ENCODE measurements at places on chromosomes 16 and 17. TPM values are rescaled to one million over a fixed set of nuclear protein-coding genes. Genes with fewer than 3 reads are reported as not detected.

DNA sequence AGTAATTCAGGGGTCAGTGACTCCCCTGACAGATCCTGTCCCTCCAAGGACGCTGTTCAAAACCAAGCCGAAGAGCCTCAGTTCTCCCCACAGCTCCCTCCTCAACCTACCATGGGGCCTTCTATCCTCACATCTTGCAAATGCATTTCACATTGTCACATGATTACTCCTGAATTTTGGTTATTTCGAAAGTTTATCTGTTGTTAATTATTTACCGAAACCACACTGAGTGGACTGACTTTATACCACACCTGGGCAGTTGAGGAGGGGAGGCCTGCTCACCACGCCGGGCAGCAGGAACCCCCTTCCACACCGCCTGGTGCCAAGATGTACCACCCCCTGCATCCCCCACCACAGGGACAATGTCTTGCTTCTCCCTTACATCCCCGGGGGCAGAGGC, 4.7 kb downstream of the TIMP2 start:
- DNase-seq = no peak

The ZMYND15 gene
- polyA plus RNA-seq = 0.30 TPM

GRCh38 chr17:6097005-6097279, 26.8 kb downstream of the WSCD1 start:
- DNase-seq = no peak

GRCh38 chr17:4982305-4982704, 5.2 kb downstream of the CAMTA2 start:
- DNase-seq = no peak

DNA sequence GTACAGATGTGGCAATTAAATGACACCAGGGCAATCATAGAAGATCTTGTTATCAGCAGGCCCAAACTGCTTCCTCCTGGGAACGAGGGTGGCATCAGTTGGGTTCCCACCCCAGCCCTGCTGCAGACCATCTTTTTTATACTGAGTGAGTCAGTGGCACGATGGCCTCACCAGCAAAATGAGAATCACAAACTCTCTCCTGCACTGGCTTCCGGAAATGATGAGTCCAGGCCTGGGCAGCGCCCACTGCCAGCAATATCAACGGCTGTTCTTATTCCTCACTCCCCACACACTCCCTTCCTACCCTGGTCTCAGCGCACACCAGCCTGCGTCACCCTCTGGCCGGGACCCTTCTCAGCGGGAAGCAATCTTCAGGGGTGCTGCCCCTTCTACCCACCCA, 340.3 kb downstream of the FOXL1 start:
- DNase-seq = no peak

- no peak for DNase-seq
These were observed 31.4 kb upstream of the CACNG5 start for GRCh38 chr17:66803474-66803951.

DNA sequence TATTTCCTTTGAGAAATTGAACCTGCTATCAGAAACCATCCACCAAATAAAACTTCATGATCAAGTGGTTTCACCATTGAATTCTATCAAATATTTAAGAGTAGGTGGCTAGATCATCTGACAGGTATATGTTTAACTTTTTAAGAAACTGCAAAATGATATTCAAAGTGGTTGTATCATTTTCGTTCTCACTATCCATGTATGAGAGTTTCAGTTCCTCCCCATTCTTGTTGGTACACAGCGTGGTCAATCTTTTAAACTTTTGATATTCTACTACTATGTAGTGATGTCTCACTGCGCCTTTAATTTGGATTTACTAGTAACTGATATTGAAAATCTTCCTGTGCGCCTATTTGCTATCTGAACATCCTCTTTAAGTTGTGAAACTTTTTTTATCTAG, 163.7 kb downstream of the CYB561 start:
- no peak for DNase-seq

All from heart left ventricle (tissue), 16 donors.